Muscle of leg (tissue), 16 donors: ENCODE measurements at places on chromosomes 7 and 10. TPM values are rescaled to one million over a fixed set of nuclear protein-coding genes. Genes with fewer than 3 reads are reported as not detected.
A peak's percentile ranks its signal among the peaks of the same experiment; 100 is the strongest.

GRCh38 chr7:69839782-69840181 lies 241.5 kb downstream of the AUTS2 start:
- DNase-seq: no peak

GRCh38 chr7:55827577-55827976 lies 35.0 kb downstream of the SEPTIN14 start:
- no peak for DNase-seq

DNA sequence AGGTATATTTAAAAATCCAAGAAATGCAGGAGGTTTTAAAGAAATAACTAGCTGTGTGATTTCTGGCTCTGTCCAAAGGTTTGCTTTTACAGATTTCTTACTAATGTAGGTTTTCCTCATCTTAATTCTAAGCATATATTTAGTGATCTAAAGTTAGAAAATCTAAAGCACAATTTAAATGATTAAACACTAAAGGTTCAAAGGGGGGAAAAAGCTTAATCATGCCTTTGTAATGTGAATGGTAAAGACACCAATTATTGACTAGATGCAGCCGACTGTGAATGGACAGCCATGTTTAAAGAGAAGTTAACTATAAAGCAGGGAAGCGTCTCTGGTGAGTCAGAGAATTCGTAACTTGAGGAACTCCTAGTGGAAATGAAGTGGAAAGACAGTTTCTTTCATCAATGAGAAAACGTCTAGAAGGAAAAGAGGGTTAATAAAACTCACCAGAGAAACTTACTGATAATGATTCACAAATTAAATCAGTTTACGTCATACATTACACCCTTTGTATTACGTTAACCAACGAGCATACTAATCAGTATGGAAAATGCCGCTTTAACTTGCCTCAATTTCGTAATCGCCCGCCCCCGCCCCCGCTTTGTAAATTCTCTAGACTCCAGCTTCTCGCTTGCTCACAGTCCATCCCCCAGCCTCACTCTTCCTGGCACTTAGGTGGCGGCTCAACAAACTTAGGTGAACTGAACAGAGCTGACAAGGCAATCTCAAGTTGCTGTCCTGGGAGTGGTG lies 1.1 kb upstream of the HBP1 start:
- peak; percentile 94 for DNase-seq

The ZCCHC24 gene
- total RNA-seq: 25.0 TPM

DNA sequence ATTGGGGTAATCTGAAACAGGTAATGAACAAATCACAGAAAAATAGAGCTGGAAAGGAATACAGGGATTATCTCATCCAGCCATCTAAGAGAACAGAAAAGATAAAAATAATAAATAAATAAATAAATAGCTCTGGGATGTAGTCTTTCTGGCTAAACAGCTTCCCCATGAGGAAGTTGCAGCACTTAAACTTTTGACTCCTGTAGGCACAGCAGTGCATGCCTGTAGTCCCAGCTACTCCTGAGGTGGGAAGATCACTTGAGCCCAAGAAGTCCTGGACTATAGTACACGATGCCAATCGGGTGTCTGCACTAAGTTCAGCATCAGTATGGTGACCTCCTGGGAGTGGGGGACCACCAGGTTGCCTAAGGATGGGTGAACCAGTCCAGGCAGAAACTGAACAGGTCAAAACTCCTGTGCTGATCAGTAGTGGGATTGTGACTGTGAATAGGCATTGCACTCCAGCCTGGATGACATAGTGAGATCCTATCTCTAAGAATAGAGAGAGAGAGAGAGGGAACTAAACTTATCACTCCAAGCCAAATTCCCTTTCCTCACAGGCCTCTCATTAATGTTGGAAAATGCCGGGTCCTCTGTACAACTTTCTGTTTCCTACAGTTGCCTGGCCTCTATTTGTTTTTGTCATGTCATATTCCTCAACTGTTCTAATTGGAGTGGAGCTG lies 61.7 kb upstream of the CDK13 start:
- no peak for DNase-seq

The PTN gene
- total RNA-seq: 73.8 TPM

The MALRD1 gene
- total RNA-seq: 2.7 TPM

The LEP gene
- not detected for total RNA-seq

DNA sequence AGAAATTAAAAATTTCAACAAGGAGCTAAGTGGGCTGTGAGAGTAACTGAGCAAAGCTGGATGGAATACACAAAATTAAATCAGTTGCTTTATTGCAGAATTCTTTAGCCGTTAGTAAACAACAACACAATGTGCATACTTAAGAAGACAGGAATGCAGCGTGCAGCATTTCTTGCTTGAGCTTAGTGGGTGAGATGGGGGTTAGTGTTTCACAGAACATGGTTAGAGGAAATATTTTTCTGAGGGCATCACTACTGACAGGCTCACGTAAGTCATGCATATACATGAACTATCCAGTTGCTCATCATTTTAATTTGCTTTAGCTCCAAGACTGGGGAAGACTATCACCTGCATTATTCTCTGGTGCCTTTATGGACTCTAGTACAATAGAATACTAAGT lies 80.8 kb downstream of the CD36 start:
- no peak for DNase-seq

The HIP1 gene
- total RNA-seq: 20.3 TPM

- DNase-seq: peak; percentile 16
These were observed 66.7 kb upstream of the LEP start for GRCh38 chr7:128174386-128174785.

DNA sequence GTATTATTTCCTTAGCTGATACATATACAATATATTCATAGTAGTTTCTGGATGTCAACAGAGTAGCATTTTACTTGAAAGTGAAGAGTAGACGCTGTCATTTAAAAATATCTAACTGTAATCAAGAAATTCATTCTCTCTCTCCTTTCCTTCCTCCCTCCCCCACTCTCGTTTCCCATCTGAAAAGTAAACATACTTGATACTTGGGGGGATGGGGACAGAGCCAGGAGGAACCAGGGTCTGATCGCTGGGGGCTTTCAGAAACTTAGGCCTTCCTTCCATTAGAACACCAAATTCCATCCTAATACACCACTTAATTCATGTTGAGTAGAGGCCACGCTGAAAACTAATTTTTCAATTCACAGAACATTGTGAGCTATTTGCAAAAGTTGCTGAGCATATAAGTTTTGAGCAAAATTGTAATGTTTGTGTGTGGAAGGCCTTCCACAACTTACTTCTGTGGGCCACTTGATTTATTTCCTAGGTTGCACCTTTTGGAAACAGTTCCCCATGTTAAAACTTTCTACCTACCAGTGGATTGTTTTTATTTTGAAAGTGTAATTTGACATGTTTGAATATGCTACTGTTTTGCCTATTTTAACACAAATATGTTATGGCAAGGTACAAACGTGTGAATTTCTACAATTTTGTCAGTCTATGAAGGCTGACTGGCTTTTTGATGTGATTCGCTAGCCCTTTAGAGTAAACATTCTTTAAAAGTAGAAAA lies 35.2 kb downstream of the CNPY1 start:
- DNase-seq: no peak

- DNase-seq: no peak
These were observed 104.7 kb downstream of the PDGFA start for GRCh38 chr7:414681-415560.

DNA sequence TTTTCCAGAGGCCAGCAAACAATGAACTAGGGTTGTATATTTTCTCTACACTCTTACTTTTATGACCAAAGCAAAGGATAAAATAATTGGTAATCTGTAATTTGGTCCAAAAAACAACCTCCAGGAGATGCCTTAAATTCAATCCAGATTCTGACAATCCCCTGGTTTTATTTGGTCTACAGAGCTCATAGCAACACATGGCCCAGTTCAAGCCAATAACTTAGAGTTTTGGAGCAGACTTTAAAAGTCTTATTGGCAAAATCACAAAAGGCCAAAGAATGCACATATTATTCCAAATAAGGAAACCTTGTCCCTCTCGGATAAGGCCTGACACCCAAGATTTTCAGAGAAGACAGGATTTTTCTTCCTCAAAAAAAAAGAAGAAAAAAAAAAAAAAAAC lies 51.9 kb downstream of the SORBS1 start:
- peak; percentile 71 for DNase-seq

- DNase-seq: no peak
These were observed 47.2 kb downstream of the GSAP start for GRCh38 chr7:77368974-77369373.

DNA sequence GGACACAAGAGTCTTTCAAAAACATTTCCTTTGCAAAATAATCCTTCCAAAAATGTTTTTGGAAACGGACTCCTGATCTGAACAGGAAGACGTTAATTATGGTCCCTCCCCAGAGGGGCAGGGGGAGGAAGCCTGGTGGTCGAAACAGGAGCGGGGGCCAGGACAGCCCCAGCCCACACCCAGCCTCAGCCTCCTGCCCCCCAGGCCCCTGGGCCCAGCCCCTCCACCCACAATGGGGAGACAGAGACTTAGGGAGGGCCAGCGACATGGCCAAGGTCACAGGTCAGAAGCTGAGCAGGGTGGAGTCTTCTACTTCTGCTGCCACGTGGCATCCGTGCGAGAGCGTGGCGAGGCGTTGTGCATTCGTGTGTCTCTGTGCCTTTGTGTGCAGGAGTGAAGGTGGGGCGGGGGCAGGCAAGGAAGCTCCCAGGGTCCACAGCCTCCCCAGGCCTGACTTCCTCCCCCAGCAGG lies 14.0 kb upstream of the GRIFIN start:
- peak; percentile 90 for DNase-seq

DNA sequence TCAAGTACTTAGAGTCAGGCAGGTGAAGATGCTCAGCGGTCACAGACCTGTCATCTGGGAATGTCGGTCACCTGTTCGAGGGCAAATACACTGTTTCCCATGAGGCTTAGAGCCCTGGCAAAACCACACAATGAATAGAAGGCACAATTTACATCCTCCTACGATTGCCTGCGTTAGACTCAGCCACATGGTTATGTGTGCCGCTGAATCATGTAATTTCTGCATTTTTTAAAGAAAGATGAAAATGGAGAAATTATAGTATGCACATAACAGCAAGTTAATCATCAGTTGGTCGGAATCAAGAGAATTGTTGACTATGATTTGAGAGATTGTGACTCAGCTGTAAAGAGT lies 158.2 kb downstream of the ADARB2 start:
- no peak for DNase-seq

The SSC4D gene
- 0.84 TPM for total RNA-seq

- DNase-seq: no peak
These were observed 89.4 kb downstream of the CTNNA3 start for GRCh38 chr10:67606572-67606971.

DNA sequence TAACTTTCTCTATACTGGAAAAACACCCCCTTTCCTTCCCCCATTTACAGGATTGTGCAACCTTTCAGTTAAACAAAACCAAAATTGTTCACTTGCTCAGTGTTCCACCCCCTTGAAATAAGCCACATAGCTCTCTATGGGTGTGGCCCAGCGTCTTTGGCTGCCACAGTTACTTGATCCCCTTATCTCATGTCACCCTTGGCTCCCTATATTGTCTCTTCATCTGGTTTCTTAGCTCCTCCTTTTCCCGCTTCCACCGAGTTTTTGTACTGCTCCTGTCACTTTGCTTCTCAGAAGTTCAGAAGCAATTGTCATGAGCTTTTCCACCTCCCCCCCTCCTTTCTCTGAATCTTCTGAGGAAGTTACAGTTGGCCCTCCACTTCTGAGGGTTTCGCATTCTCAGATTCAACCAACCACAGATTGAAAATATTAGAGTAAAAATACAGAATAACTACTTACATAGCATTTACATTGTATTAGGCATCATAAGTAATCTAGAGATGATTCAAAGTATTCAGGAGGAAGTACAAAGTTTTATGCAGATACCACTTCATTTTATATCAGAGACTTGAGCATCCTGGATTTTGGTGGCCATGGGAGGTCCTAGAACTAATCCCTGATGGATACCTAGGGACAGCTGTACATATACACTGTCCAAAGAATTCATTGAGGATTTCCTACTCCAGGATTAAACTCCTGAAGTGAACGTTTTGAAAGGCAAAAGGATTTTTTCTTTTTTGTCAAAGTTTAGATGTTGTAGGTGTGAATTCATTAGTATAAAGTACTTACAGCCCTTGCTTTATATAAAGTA lies 60.4 kb downstream of the ADD3 start:
- DNase-seq: peak; percentile 67

- no peak for DNase-seq
These were observed 11.5 kb upstream of the NT5C2 start for GRCh38 chr10:103204353-103205255.

DNA sequence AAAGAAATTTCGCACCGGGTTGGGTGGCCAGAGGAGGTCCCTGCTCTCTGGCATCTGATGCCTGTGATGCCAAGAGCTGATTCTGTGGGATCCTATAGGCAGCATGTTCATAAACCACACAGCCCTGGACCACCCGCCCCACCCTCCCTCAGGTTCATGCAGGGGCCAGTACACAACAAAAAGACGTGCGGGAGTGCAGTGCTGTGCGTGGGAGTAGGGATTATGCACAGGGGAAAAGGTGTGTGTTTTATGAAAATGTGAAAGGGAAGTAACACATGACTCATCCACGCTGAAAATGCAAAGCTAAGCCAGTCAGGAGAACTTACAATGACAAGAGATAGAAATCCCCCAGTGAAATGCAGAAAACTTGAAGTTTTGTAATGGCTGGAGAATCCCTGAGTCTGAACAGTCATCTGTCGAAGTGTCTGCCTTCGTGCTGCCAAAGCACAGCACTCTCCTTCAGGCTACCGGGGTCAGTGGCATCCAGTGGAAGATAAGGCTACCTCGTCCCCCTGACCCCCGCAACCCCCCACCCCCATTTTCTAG lies 1.1 kb downstream of the KIAA1217 start:
- peak; percentile 78 for DNase-seq

- peak; percentile 68 for DNase-seq
These were observed 11.4 kb downstream of the NPVF start for GRCh38 chr7:25216837-25217236.

- DNase-seq: peak; percentile 26
These were observed 286.4 kb upstream of the ADARB2 start for GRCh38 chr10:2023687-2024086.

DNA sequence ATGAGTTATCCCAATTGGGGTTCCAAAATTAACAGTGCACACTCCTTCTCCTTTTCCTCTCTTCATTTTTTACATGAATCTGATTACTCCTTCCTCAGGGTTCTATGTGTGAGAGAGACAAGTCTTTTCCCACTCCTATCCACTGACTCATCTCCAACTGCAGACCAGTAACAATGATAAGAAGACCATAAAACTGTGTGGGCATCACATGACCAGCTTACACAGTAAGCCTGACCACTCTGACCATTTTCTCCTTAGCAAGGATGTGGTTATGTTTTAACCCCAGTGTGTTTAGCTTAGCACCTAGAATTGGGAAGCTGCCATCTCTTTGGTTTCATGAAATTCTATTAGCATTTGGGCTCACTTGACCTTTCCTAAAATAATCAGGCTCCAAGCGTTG lies 145.0 kb upstream of the CALCR start:
- DNase-seq: no peak

The IDI2 gene
- not detected for total RNA-seq

The RAB19 gene
- total RNA-seq: not detected

DNA sequence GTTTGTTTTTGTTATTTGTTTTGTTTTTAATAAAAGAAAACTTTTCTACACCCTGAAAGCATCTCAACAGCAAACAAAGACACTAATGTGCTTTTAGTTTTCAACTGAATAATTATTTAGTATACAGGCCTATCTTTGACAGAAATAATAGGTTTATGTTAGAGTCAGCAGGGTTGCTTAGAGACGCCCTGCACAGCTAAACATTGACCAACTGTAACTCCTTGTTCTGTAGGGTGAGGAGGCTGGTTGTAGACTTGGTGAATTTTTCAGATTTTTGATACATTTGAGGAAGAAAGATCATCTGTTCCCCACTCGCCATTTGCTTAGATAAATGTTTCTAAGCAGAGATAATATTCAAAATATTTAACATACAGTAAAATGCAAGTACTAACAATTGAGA lies 103.1 kb downstream of the CALCR start:
- DNase-seq: no peak

- no peak for DNase-seq
These were observed 14.6 kb downstream of the MDFIC start for GRCh38 chr7:114936471-114936870.

The ADRA2A gene
- 2.3 TPM for total RNA-seq
